CD4-positive, CD25-positive, alpha-beta regulatory T cell (primary cell): ENCODE measurements at places on chromosomes 2 and 18. TPM values are rescaled to one million over a fixed set of nuclear protein-coding genes. Genes with fewer than 3 reads are reported as not detected.

- no peak for DNase-seq
Measured at GRCh38 chr2:189492451-189492850, 51.2 kb downstream of the WDR75 start.

- DNase-seq: no peak
Measured at GRCh38 chr2:167756446-167756845, 490.9 kb downstream of the STK39 start.

DNA sequence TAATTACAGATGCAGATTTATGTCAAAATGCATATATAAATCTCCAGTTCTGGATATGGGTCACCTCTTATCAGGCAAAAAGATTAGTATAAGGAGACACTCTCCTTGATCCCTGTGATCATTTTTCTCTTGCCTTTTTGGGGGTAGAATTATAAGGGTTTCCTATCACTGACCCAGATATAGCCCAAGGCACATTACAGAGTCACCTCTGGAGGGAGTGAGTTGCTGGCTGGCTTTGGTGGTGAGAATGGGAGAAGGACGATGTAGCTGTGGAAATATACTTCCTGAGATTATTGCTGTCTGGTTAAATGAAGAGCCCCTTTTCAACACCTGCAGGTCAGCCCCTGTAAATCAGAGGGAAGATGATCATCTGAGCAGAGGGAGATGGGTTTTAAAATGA lies 418.7 kb downstream of the MTX2 start:
- DNase-seq: no peak

DNA sequence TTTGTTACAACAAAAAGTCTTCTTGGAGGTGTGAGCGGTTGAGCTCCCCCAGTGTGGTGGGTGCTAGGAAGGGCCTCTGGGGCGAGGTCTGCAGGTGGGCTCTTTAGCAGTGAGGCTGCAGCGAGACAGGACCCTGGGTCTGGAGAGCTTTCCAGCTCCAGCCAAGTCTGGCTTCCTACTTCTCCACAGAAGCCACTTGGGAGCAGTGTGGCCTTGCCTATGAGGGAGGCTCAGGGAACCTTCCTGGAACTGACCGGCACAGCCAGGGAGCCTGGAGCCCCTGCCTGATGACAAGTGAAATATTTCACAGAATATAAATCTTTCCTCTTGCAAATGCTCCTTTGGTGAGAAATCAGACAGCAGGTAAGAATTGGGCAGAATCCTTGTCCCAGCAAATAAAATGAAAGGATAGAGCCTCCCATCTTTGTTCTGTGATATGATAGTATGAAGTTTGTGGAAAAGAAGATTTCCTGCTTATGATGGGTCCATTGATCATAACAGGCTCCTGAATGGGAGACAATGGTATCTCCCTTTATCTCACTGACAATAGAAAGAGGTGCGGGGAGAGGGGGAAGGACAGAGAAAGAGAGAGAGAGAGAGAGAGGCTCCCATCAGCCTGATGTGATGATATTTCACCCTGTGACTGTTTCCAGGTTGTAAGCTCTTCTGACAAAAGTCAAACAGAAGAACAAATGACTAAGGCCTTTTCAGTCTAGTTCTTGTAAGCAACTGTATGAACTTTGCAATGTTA lies 289.8 kb upstream of the SPRED2 start:
- DNase-seq: no peak

- no peak for DNase-seq
Measured at GRCh38 chr18:70374154-70374553, 85.3 kb downstream of the SOCS6 start.

GRCh38 chr2:223976635-223977226 lies 19.5 kb downstream of the MRPL44 start:
- DNase-seq: no peak

The IL1R2 gene
- 1.8 TPM for total RNA-seq

The ASXL3 gene
- not detected for total RNA-seq

The PLEKHA3 gene
- 28.2 TPM for total RNA-seq

The RGPD3 gene
- 0.44 TPM for total RNA-seq
